ENCODE measurements at places on chromosomes 16 and 17. TPM values are rescaled to one million over a fixed set of nuclear protein-coding genes. Genes with fewer than 3 reads are reported as not detected.

Gene OR1F1
- total RNA-seq, result 0.69 TPM

Gene CDH13
- 42.7 TPM for total RNA-seq

Gene ANKFN1
- total RNA-seq, result 16.6 TPM

Gene GNAO1
- total RNA-seq, result 155 TPM

Gene KRTAP2-2
- not detected for total RNA-seq

Gene CD19
- 0.23 TPM for total RNA-seq

Gene NAA60
- total RNA-seq, result 16.1 TPM
